Activated T-helper 9 cell treated with anti-CD3 and anti-CD28 coated beads, Interleukin-2, amount 50 U/mL, for 16 hours (primary cell): ENCODE measurements at places on chromosomes 6 and 20.

DNA sequence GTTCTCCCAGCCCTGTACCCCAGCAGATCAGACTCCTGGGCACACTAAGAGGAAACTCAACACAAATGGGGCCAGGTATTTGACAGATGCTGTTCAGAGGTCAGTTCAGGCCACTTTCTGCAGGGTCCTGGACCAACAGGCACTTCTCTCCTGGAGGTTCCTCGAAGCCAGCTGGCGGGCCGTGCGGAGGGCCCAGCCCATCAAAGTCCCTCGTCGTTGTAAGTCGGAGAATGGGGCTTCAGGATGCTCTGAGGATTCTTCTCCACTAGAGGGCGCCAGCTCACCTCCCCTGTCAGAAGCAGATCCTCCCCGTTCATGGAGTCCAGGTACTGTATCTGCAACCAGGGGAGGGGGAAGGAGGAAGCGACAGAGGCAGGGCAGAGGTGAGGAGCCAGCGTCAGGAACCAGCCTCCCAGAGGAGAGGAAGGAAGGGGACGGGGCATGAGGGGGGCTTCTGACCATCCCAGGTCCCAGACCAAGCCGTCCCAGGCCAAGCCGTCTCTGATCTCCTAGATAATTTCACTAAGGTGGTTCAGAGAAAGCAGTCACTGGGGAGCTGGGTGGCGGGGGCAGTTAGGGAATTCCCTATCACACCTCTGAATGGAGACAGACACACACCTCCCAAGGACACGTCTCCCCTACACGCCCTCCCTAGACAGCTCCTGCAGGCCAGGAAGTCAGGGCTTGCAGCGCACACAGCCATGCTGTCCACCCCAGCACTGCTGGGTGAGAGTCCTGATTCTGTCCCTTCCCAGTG is 11.7 kb upstream of the FAM83C start:
- peak; percentile 69 for DNase-seq

- DNase-seq = no peak
Observed at GRCh38 chr6:154653853-154654252, 79.4 kb upstream of the SCAF8 start.

DNA sequence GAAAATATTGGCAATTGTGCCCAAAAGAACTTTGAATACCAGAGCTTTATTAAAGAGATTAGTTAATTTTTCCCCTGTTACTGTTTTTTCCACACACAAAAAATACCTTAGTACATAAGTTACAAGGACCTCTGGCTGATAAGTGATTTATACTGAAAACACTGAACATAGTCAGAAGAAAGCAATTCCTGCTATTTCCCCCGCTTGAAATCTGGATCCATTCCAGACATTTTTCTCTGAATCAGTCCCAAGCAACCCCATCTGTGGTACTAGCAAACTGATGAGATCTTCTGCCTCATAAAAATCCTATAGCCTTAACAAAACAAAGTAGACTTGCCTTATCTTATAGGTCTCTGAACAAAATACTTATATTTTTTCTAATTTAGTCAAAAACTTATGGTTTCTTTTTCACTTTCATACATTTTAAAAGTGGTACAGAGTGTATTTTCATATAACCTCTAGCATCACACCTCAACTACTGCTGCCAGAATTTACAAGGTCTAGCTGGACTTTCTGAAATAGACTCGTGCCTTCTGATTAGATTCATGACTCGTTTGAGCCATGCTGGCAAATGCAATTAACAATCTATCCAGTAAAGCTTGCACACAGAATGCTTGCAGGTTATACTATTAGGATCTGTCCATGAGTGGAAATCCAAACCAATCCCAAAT is 111.9 kb downstream of the TBX18 start:
- no peak for DNase-seq

GRCh38 chr6:30688569-30688968 is 2.1 kb upstream of the PPP1R18 start:
- no peak for DNase-seq

DNA sequence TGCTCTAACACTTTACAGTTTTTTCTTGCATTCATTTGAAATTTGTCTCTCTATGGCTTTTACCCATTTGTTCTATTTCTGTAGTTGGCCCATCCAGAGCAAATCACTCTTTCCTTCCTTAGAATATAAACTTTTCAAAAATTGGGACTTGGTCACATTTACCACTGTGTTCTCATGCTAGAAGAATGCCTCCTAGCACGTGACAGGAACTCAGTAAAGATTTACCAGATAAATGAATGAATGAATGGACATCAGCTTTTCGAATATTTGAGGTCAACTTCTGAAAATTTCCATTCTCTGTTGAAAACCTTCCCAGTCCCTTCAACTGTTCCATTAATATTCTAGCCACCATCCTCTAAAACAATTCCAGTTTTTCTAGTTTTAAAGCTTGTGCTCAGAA is 294.5 kb downstream of the CD83 start:
- no peak for DNase-seq

DNA sequence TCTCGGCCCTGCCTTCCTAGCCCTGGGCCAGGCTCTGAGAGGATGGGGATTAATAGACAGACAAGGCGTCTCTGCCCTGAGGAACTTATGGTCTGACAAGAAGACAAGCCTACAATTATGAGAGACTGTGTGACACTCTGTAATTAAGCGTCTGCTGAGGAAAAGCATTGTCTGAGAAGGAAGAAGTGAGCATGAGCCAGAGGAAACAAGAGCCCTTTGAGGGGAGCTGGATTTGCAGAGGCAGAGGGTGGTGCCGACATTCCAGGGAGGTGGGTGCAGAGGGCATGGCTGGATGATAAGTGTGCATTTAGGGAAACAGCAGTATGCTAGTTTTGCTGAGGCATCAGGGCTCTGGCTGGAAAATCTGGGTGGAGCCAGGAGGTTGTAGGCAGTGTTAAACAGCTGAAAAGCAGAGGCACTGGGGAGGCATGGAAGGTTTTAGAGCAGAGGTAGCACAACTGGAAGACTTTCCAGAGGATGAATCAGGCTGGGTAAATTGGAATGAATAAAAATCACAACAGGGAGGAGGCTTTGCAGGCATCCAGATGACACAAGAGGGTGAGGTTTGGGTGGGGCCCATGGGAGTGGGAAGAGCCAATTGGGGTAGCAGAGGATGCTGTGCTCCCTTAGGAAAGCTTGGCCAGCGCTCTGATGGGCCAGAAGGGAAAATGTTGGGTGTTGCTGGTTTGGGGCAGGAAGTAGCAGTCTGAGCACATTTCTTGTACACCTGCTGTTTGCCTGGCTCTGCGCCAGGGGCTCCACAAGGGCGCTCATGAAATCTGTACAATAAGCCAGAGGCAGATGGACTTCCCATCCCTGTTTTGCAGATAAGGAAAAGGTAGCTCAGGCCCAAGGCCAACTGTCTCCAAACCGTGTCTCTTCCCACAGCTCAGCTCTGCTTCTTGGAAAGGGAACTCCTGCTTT is 74.0 kb upstream of the MYL9 start:
- peak; percentile 18 for DNase-seq

- no peak for DNase-seq
Observed at GRCh38 chr6:105200133-105200730, 20.4 kb upstream of the POPDC3 start.

DNA sequence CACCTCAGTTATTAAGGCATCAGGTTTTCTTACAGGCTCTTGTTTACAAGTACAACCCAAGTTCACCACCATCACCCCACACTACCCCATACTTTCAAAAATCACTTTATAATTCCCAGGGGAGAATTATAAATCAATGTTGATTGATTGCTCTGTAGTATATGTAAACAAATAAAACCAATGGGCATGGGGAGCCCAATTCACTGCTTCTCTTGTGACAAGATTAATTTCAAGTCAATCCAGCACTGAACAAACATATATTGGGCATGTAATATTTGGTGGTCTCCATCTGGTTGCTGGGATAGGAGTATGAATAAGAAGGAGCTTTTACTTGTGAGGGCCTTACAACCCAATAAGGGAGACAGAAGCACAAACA is 95.8 kb downstream of the CLVS2 start:
- DNase-seq = no peak

DNA sequence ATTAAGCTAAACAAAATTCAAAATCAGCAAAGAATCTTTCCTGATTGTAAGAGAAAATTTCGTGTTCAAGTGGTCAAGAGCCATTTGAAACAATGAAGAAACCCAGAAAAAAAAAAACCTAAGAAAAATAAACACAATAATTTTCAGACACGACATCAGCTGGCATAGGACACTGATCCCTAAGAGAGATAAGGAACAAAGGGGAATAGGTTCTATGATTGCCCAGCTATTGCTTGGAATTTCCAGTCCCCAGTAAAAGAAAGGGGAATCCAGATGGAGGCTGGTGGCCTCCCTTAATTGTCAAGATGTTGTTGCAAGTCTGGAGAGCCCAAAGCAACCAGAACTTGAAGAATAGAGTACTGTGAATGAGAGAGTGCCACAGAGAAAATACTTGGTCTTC is 48.5 kb downstream of the COL12A1 start:
- DNase-seq = no peak

GRCh38 chr6:147322299-147323162 is 118.3 kb downstream of the STXBP5 start:
- no peak for DNase-seq

GRCh38 chr20:20568604-20569205 is 143.7 kb downstream of the RALGAPA2 start:
- no peak for DNase-seq

DNA sequence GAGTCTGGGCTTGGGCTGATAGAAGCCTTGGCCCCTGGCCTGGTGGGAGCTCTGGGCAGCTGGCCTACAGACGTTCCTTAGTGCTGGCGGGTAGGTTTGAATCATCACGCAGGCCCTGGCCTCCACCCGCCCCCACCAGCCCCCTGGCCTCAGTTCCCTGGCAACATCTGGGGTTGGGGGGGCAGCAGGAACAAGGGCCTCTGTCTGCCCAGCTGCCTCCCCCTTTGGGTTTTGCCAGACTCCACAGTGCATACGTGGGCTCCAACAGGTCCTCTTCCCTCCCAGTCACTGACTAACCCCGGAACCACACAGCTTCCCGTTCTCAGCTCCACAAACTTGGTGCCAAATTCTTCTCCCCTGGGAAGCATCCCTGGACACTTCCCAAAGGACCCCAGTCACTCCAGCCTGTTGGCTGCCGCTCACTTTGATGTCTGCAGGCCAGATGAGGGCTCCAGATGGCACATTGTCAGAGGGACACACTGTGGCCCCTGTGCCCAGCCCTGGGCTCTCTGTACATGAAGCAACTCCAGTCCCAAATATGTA is 957 bp upstream of the VEGFA start:
- DNase-seq = no peak

- no peak for DNase-seq
Observed at GRCh38 chr6:135503703-135504475, 6.3 kb upstream of the AHI1 start.

GRCh38 chr6:72622094-72622940 is 453 bp downstream of the KCNQ5 start:
- DNase-seq = peak; percentile 35

DNA sequence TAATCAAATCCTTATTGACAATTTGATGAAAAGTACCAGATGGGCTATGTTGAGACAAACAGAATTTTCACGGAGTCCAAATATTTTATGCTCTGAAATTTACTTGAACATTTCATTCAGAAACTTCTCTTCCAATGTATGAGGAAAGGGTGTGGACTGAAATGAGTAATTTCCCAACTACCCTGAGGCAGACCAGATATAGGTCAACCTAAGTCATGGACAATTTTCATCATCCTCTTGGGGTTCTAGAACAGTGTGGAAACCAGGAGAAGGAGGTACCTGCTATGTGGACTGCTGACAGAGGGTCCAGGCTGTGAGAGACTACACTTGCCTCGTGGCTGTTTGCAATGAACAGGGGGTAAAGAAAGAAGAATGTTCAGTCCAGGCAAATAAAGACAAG is 323.0 kb downstream of the ESR1 start:
- DNase-seq = no peak

DNA sequence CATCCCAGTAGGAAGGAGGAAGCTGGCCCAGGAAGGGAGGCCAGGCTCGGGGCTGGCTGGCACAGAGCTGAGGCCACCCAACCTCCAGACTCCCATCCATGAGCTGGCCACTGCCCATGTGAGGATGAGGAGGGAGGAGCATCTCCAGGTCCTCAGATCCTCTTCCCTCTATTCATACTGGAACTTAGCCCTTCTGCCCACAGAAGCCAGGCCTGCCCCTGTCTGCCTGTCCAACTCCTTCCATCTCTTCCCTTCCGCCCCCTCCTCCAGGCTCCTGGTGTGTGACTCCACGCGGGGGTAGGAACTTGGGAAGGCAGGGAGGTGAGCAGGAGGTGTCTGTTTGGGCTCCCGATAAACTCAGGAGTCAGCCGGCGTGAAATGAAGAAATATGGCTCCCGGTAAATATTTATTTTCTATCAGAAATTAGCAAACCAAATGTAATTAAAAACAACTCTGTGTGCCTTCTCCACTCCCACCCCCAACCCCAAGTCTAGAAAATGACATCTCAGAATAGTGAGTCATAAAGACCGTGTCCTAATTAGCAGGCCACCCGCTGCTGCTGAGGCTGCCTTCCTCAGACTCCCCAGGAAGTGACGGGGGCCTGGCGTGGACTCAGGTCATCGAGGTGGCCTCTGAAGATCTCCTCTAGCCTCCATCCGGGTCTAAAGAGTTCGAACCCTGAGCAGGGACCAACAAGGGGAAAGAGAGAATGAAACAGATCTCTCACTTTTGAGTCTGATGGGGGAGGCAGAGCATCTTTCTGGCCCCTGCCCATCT is 81.9 kb downstream of the MDGA1 start:
- DNase-seq = no peak

GRCh38 chr6:13865141-13865540 is 50.8 kb upstream of the MCUR1 start:
- no peak for DNase-seq

GRCh38 chr6:137783710-137784109 is 83.3 kb upstream of the TNFAIP3 start:
- no peak for DNase-seq

DNA sequence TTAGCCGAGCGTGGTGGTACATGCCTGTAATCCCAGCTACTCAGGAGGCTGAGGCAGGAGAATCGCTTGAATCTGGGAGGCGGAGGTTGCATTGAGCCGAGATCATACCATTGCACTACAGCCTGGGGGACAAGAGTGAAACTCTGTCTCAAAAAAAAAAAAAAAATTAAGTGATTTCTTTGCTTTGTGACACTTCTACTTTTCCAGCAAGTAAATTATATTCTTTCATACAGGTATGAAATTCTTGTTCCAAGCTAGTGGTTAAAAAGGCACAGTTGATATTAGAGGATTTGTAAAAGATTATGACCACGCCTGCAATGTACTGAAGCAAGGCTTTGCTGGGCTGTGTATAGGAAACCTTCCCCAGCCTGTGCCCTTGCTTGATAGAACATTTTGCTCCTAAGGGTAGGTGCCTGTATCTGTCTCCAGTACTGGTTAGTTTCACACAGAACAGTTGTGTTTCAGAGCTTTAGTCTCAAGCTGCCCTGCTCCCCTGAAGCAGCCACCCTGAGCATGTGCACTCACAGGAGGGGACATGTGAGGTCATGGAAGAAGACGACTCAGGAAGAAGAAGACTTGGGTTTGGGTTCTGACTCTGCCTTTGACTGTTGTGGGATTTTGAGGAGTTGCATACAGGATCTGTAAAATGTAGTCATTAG is 10.2 kb downstream of the PTPN1 start:
- DNase-seq = no peak

GRCh38 chr20:52992632-52993031 is 20.5 kb downstream of the TSHZ2 start:
- DNase-seq = no peak
